ENCODE measurements at places on chromosomes 16 and 17.

GRCh38 chr16:2053897-2054296 lies 6.1 kb downstream of the TSC2 start:
- no peak for DNase-seq

GRCh38 chr17:36784633-36785032 lies 152.6 kb upstream of the LHX1 start:
- DNase-seq, result no peak

DNA sequence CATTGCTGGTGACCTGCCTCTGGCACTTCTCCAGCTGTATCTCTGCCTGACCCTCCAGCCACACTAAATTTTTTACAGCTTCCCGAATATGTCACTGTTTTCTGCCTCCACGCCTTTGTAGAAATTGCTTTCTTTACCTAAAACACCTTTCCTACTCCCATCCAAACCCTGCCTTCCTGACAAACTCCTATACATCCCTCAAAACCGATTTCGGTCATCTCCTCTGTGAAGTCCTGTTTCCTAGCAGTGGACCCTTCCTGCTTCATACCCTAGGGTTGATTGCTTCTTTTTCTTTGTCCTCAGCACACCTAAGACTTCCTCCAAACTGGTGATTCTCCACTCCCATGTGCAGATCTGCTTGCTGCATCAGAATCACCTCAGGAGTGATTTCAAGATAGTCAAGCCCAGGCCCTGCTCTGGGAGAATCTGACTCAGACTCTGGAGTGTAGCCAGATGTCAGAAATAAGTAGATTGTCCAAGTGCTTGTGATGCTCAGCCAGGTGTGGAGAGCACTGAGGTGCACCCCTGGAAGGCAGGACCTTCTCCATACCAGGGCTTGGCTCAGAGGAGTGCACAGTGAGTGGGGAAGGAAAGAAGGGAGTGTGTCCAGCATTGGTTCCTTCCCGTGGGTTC lies 184.2 kb downstream of the COPRS start:
- DNase-seq, result peak; percentile 80

DNA sequence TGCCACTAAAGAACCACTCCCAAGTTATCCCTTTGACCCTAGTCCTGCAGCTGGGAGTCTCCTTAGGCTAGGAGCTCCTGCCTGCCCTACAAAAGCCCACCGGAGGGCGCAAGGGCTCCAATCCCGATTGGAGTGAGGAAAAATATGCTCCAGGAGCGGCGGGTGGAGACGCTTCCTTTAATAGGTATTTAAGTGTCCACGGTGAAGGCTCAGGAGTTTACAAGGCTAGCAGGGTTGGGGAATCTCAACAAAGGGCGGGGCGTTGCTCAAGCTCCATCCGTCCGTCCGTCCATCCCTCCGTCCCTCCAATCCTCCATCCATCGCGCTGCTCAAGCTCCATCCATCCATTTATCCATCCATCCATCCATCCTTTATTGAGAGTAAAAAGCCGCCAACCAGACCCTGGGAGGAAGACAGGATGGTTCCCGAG lies 556 bp upstream of the SPNS1 start:
- peak; percentile 65 for DNase-seq

GRCh38 chr16:20871258-20871657 lies 28.9 kb downstream of the DCUN1D3 start:
- no peak for DNase-seq

DNA sequence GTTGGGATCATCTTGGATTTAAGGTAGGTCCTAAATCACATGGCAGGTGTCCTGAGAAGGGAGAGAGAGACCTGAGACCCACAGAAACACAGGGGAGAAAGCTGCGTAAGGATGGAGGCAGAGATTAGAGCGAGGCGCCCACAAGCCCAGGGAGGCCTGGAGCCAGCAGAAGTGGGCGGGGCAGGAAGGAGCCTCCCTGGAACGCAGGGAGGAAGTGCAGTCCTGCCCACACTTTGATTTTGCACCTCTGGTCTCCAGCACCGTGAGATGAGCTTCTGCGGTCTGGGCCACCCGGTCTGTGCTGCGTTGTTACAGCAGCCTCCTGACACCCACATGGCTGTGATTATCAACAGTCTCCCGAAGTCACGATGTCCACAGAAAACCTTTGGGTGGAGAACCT lies 6.4 kb downstream of the DNASE1L2 start:
- DNase-seq, result no peak

DNA sequence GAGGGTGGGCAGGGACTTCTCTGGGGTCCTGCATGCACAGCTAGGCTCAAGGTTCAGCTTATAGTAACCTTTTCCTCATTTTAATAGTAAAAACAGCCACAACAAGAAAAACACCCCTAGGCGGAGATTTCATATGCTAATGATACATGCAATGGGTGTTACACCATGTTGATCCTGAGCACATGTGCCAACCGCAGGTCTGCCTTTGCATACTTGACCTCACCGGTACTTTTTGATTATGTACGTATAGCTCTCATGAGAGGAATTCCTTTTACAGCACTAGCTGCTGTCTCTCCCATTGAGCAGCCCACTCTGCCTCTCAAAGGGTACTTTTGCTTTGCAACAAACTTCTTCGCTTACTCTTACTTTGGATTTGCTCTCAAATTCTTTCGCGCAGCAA lies 1.9 kb downstream of the KRTAP4-8 start:
- DNase-seq, result no peak

GRCh38 chr17:4708436-4708835 lies 2.0 kb upstream of the ARRB2 start:
- DNase-seq, result no peak

All from IMR-90 (cell line).